ENCODE measurements at places on chromosomes 5 and 9.

DNA sequence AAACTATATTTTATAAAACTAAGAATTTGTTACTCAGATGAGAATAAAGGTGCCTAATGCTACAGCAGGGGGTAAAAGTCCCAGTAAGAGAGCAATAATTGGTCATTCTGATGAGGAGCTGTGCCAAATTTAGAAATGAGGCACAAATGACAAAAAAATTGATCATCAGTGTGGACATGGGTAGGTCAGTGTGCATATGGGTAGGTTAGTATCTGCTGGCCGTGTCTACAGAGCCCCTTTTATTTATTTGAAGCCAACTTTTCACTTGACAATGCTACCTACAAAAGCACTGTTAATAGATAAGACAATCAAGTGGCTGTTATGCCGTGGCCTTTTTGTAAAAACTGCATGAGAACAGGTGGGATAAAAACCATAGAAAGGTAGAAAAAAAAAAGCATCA lies 454.6 kb downstream of the RAB3C start:
- DNase-seq, result no peak

- no peak for DNase-seq
Measured at GRCh38 chr5:136084698-136085097, 47.9 kb upstream of the SMAD5 start.

- DNase-seq, result no peak
Measured at GRCh38 chr9:91119142-91119541, 242.6 kb downstream of the AUH start.

- no peak for DNase-seq
Measured at GRCh38 chr5:24294333-24294732, 350.4 kb downstream of the CDH10 start.

- DNase-seq, result no peak
Measured at GRCh38 chr9:127168756-127169574, 46.5 kb upstream of the ANGPTL2 start.

DNA sequence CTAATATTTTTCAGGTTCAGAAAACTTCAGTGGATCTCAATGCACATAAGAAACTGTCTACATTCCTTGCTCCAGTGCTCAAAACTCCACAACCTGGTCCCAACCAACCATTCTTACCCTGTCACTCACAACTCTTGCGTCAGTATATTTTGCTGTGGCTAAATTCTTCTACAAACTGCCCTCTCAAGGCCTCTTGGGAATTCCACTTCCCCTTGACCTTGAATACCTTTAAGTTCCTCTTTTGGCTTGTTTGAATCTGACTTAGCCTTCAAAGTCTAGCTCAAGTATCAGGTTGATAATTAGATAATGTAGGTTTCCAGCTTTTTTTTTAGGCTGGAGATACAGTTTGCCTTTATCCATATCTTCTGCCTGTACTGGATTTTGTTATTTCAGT lies 128.3 kb downstream of the SLF1 start:
- DNase-seq, result no peak

DNA sequence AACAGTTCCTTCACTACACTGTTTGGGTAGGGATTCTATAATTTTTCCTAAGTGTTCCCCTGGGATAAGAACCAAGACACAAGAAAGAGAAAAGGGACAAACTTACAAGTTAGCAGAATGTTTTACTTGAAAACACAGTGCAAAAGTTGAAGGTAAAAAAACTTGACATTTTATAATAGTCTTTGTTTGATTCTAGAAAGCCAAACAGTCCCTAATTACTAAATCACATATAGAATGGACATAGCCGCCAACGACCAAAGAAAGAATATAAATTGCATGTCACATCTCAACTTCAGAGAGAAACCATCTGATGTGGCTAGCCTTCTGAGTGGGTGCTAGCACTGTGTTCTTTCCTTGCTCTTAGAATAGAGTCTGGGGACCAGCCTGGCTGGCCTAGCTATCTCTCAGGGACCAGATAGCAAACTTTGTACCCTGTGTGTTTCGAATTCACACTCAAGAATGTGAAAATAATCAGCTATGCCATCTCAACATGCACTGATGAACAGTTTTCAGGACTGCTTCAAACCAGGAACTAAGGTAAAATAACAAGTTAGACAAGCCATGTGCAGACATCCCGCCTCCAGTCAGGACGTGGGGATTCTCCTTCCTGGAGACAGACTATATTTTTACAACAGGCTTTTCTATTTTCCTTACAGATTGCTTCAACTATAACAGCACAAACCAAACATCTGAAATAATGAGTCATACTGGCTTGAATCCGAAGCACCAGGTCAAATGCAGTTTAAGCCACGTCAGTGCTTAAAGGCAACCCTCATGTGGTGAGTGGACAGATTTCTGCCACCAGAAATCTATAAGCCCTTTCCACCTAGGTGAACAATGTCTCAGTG lies 53.7 kb downstream of the LHFPL2 start:
- no peak for DNase-seq

DNA sequence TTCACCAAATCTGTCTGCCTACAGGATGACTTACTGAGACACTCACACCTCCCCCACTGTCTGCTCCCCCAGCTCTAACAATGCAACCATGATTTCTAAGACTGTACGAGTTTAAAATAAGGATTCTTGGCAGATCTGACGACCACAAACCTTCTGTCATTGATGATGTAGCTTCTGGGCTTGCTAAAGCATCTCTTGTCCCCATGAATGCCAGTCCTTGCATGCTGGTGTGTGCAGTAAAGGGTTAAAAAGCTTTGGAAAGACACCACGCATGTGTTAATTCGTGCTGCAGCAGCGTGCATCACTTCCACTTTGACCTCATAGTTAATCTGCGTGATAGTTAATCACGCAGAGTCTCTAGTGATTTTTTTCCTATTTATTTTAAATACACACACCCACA lies 411 bp upstream of the GABRG2 start:
- DNase-seq, result peak; percentile 21

DNA sequence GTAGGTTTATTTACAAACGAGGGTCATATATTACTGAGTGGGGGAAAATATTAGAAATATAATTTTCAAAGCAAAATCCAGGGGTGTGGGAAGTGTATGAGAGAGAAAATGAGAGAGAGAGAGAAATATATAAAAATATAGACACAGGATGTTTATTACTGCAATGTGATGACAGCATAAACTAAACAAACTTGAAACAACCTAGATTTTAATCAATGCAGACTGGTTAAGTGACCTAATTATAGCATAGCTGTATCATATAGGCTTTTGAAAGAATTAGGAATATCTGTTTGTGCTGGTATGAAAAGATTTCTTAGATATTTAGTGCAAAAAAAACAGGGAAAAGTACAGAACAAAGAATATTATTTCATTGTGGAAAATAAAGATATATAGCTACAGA lies 280.5 kb downstream of the ACTL7B start:
- no peak for DNase-seq

DNA sequence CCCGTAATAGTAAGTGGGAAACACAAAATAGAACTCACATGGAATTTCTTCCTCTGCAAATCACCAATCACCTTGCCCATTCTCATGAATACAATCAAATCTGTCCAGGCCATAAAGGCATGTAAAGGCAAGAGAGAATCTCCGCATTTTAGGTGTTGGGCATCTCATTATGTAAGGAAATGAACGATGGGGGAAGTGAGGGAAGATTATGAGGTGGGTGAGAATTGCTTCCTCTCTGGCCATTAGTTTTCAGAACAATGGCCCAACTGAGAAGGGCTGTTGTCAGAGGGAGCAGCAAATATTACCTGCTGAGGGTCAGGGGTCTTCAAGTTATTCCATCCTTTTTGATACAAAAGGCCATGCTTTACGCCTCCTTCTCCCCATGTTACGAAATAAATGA lies 455.1 kb downstream of the ARHGEF28 start:
- DNase-seq, result no peak

DNA sequence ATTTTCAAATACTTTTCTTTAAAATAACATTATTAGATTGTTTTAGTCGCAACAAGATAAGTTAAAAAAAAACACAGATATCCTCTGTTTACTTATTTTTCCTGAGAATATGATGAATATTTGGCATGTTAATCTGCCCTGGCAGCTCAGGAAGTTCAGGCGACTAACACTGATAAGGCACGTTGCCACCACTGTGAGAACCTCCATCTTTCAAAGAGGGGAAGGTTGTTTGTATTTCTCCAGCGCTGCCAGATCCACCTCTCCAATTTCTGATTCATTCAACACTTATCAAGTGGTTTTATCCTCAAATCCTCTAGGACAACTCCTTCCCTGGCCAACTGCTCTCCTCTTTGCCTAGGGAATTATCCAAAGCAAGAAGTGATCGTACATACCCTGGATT lies 21.8 kb downstream of the CTNNAL1 start:
- no peak for DNase-seq

- DNase-seq, result no peak
Measured at GRCh38 chr9:129857207-129857606, 21.9 kb downstream of the USP20 start.

- no peak for DNase-seq
Measured at GRCh38 chr5:179169836-179170235, 109.7 kb downstream of the ZNF354C start.

GRCh38 chr5:31237174-31237573 lies 43.7 kb downstream of the CDH6 start:
- DNase-seq, result no peak

DNA sequence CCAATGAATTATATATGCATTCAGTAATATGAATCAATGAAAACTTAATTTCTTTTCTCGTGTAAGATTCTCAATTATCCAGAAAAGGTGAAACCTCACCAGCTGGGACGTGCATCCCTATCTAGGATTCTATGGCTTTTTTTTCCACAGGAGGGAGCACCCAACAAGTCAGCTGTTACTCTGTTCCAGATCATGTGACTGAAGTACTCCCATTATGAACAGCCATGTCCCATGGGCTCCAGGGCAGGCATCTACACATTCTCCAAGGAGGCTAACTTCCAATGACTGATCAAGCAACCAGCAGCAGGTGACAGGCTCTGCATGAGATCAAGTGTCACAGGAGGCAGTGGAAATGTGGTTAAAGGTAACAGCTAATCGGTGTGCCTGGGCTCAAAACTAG lies 118.8 kb downstream of the ELAVL2 start:
- DNase-seq, result no peak

DNA sequence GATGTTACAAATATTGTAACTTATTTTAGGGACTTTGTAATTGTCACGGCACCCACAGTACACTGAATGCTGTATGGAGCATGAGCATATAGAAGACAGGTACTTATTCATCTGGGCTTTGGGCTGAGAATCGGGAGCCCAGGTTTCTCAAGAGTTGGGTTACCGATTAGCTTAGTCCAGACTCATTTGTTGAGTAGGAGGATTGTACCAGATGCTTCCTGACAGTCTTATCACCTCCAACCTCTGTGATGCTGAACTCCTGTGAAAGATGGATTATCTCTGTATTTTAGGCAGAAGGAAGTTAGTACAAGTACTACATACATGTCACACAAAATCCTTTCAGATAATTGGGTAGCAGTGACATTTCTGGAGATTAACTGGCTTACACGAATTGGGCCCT lies 79.2 kb downstream of the SV2C start:
- no peak for DNase-seq

GRCh38 chr5:92836855-92837755 lies 743.9 kb downstream of the NR2F1-AS1 start:
- DNase-seq, result no peak

DNA sequence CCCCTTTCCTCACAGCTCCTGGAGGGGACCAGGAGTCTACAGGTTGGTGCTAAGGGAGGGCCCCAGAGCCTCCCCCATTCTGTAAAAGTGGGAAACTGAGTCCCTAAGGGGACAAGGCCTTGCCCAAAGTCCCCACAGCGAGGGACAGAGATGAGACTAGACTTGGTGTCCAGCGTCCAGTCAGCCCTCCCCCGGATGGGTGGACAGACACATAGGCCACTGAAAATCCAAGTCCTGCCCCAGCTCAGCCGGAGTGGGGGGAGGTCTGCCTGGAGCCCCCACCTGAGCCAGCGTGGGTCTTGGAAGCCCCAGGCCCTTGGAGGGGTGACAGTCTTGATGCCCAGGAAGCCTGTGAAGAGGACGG lies 5.2 kb downstream of the BARHL1 start:
- no peak for DNase-seq

GRCh38 chr9:79570448-79571308 lies 1.1 kb upstream of the TLE4 start:
- DNase-seq, result peak; percentile 50

- no peak for DNase-seq
Measured at GRCh38 chr5:115695310-115695880, 69.6 kb upstream of the TMED7 start.

DNA sequence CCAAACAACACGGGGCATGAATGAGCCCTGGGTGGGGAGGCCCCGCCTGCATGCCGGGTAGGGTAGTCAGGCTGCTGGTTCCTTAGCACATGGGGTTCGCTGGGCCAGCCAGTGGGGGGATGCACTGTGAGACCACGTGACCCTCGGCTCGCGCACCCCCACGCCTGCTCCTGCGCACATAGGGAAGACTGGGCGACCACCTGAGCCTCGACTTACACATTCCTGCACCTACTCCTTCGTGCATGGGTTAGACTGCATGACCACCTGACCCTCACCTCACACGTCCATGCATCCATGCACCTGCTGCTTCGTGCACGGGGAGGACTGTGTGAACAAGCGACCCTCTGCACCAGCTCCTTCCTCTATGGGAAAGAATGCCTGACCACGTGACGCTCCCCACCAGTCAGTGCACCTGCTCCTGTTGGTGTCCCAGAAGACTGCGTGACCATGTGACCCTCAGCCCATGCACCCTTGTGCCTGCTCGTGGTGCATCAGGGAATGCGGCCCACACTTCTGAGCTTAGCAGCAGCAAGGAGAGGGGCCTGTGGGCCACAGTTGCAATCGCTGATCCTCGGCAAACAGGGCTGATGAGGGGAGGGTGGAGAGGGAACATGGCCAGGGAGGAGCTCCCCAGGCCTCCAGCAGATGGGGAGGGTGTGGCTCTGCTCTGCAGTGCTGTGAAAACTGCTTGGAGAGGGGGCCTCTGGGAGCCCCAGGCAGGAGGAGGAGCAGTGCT lies 18.1 kb downstream of the LPCAT1 start:
- DNase-seq, result no peak

GRCh38 chr9:98766586-98766985 lies 29.8 kb downstream of the ANKS6 start:
- no peak for DNase-seq

DNA sequence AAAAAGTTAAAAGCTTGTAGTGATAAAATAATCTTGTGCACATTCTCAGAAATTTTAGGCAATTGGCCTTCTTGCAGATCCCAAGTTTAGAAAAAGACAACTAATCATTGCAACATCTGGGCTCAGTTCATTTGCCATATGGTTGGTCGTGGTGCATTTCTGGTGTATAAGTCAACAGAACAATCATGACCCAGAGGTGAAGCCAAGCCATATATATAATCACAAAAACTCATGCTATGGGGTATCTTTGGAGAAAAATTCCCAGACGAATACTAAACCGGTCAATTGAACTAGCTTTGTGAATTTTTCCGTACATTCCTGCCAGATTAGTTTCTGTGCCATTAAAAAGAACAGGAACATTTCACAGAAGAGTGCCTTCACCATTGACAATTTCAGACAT lies 50.3 kb downstream of the FYB1 start:
- DNase-seq, result no peak

- no peak for DNase-seq
Measured at GRCh38 chr5:176680226-176680563, 32.9 kb downstream of the TSPAN17 start.

GRCh38 chr9:72486594-72486955 lies 34.8 kb upstream of the TMC1 start:
- DNase-seq, result no peak

GRCh38 chr9:134373269-134373668 lies 47.0 kb downstream of the RXRA start:
- no peak for DNase-seq

Data from head of caudate nucleus (tissue), 42 donors.